ENCODE measurements at places on chromosomes 2 and 18.

DNA sequence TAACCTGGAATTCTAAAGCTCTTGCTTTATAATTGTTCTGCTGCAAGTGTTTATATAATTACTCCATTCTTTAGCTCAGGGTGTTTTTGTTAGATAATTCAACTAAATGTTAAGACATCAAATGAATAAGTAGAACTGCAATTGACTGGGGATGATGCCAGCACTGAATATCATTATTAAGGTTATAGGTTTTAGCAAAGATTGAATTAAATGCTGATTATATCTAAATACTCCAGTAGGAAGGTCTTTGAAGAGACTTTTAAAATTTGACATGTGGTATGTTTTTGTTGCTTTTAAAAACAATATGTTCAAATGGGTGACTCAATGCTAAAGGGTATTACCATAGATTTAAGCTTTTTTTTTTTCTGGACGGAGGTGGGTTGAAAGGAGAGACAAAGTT lies 170.1 kb upstream of the THUMPD2 start:
- no peak for DNase-seq

DNA sequence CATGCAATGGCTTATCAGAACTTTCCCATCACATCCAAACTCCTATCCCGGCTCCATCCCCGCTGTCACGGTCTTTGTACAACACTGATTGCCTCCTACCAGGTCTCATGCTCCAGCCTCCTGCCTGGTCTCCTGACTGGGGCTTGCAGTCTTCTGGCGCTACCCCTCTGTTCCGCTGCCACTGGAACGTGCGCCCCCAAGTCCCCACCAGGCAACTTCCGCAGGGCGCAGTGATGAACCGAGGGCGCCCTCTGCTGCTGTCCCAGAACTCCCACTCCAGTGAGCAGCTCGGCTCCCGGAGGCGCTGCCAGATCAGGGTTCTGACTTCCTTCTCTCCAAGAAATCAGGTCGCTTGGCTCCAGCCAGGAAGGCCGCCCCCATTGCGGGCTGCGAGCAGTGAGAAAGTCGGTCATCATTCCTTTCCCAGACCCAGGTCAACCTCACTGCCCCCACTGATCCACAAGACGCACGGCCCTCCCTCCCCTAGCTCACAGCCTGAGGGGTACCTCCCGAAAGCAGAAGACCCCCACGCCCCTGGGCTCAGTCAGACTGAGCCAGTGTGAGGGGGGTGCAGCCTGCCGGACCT lies 43.9 kb upstream of the RAB11FIP5 start:
- peak; percentile 65 for DNase-seq

DNA sequence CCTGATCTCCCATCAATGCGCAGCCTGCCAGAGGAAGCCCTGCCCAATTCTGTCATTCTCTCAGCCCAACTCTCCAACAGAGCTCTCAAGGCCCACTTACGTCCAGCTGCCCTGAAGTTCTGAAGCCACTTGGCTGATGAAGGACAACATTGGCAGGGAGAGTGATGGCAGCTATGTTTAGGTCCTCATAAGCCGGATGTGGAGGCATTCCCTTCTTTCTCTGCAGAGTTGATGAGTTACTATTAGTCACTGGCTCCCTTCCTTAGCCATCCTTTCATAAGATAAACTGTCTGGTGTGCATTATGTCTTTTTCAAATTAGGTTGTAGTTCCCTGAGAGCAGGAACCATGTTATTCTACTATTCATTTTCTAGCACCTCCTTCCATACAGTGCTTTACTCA lies 22.5 kb upstream of the TACR1 start:
- DNase-seq, result no peak

DNA sequence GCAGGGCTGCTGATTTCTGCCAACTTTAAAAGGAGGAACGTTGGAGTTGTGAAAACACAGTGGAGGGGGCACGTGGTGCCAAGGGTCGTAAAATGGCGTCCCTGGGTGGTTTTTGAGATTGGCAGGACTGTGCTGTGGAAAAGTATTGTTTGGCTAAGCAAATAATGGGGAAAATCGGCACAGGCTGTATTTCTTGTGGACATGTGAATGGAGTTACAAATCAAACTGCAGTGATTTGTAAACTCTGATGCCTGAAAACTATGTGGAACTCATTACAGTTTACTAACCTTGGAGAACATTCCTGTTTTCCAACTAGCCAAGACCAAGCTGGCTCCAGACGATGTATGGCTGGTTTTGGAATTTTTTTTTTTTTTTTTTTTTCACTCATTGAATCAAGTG lies 68.7 kb downstream of the KCTD1 start:
- DNase-seq, result no peak

GRCh38 chr18:32754508-32755263 lies 18.1 kb downstream of the KLHL14 start:
- no peak for DNase-seq
